ENCODE measurements at places on chromosomes 5 and 9.
A peak's percentile ranks its signal among the peaks of the same experiment; 100 is the strongest.

DNA sequence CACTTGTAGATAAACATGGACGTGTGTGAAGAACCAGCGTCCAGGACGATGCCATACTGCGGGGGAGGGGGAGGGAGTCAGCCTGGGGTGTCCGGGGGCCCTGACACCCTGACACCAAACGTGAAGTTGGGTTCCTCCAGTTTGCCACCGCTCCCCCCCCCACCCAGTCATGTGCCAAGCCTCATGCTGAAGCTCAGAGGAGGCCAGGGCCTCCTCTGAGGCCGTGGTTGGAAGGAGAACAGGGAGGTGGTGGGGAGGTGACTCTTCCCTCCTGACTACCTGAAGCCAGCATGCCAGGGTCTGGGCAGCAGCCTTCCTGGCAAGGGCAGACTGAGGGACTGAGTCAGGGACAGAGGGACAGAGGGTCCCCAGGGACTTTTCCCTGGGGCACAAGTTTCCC, 1.6 kb downstream of the ENTPD2 start:
- no peak for DNase-seq

GRCh38 chr5:2919310-2920018, 168.0 kb upstream of the IRX2 start:
- no peak for DNase-seq

GRCh38 chr5:3377176-3377575, 218.5 kb upstream of the IRX1 start:
- DNase-seq: no peak

- DNase-seq: no peak
These were observed 98.5 kb downstream of the ESM1 start for GRCh38 chr5:54886866-54887265.

DNA sequence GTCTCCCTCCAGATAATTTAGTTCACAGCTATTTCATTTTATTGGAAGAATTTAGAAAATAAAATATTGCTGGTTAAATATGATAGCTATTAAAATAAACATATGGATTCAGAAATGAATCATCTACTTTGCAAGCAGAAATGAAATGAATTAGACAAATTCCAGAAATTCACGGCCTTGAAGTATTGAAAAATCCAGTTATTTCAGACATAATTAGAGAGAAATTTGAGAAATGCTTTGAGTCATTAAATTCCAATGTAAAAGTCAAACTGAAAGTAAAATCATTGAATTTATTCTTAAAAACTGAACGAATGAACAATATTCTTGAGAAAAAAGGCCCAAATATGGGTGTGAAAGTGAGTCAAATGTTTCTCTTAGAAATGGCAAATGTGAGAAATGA, 632.6 kb upstream of the EDIL3 start:
- no peak for DNase-seq

DNA sequence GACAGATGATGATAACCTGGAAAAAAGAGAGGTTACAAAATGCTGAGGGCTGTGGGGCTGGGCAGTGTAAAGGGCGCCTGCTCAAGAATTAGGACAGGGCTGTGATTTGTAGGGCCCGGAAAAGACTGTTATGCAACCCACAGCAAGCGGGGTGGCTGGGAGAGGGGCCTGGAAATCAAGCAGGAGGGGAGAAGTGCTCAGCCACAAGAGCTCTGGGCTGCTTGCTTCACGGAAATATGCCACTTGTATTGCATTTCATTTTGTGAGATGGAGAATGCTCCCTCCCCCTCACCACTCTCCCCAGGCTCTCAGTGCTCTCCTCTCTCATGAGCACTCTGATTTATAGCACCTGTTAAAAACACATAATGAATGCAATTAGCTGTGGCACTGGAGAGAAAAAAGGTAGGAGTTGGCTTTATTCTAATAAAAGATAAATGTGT, 8.4 kb upstream of the HAND1 start:
- no peak for DNase-seq

- DNase-seq: peak; percentile 20
These were observed 36.4 kb downstream of the GLT6D1 start for GRCh38 chr9:135602789-135603481.

DNA sequence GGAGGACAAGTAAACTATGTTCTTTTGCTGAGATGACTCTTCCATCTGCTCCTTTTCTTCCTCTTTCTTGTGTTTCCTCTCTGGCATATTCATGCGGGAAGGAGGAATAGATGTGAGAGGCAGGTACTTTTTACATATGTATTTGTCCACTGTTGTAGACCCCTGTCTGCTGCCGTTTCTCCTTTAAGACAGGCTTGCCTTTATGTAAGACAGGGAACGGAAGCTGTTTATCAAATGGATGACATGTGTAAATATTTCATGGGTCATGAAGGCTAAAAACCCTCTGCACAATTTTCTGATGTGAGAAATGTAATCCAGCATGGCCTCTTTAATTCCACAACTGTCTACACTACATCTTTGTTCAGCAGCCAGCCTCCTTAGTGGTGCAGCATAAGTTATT, 1525.5 kb upstream of the NUDT12 start:
- no peak for DNase-seq

DNA sequence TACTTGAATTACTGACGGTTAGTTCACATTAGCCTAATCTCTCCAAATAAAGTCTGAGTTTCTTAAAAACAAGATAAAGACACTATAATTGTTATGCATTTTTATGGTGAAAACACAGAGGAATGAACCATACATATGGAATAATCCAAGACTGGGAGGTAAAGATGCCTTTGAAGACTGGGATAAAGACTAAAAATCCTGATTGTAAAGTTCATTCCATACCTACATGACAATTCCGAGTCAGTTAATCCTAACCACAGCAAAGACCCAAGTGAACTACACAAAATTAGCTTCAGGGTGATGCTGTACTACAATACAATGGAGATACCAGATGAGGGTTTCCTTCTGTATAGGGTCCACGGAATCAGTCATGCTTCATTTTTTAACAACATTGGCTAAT, 6.3 kb downstream of the AP3B1 start:
- DNase-seq: no peak

- no peak for DNase-seq
These were observed 343 bp upstream of the FANCC start for GRCh38 chr9:95317893-95318211.

- DNase-seq: peak; percentile 31
These were observed 52.6 kb downstream of the SRFBP1 start for GRCh38 chr5:122014236-122014935.

DNA sequence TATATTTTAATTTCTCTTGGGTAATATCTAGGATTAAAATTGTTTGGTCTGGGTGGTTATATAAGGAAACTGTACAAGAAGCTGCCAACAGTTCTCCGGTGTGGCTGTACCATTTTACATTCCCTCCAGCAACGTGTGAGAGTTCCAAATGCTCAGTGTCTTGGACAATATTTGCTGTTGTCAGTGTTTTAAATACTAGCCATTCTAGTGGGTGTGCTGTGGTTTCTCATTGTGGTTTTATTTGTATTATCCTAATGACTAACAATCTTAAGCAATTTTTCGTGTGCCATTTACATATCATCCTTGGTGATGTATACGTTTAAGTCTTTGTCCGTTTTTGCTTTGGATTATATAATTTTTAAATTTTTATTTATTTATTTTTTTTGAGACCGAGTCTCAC, 34.0 kb downstream of the TNFSF15 start:
- peak; percentile 28 for DNase-seq

GRCh38 chr5:7586480-7586879, 190.5 kb downstream of the ADCY2 start:
- DNase-seq: no peak

DNA sequence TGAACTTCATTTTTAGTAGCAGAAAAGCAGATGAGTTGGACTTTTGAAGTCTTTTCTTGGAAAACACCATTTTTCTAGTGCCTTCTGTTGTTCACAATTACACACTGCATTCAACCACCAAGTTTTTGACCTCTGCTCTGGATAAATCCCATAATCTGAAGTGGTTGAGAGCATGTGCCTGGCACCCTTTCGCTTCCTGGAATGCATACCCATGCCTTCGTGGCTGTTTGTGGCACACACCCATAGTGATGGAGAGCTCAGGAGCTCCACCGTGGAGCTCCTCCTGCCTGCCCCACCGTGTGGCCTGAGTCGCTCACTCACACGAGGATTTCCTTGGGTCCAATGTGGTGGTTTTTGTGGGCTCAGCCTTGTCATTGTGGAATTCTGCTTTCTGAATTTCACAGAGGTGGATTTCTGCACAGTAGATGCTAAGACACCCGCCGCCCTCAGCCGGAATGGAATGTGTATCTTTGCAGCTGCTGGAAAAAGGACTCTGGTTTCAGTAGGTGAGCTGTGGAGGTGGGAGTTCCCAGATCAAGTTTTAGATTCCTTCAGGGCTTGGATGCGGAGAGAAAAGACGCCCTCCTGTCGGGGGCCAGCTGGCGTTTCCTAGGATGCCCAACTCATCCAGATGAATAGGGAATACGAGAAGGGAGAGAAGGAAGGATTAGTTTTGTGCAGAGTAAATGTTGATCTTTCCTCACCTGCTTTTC, 500.4 kb downstream of the IRX1 start:
- DNase-seq: no peak

- DNase-seq: peak; percentile 11
These were observed 90.3 kb upstream of the ARAP3 start for GRCh38 chr5:141772281-141772680.

- no peak for DNase-seq
These were observed 442.9 kb upstream of the SGCD start for GRCh38 chr5:155884041-155884440.

- no peak for DNase-seq
These were observed 22.6 kb upstream of the IQGAP2 start for GRCh38 chr5:76380346-76381066.

Data from AG10803 (cell line).